ENCODE measurements at places on chromosomes 2 and 18.

DNA sequence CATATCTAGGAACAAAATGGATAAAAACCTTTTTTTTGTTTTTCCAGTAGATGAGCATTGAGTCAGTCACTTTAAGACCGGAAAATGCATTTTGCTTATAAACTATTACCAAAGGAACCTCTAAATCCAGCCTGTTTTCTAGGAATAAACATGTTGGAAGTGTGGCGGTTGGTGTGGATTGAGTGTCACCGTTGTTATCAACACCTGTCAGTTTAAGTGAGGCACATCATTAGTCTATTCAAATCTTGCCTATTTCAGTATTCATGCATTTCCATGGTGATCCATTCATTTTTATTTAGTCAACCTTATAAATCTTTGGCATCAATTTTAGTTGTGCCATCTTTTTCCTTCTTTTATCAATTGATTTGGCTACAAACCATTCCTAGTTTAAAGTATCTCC is 3.3 kb downstream of the KLHL29 start:
- DNase-seq = no peak

GRCh38 chr2:149622343-149622742 is 34.8 kb upstream of the MMADHC start:
- DNase-seq = no peak

- peak; percentile 89 for DNase-seq
Observed at GRCh38 chr2:96832754-96833507, 10.9 kb downstream of the ANKRD23 start.

DNA sequence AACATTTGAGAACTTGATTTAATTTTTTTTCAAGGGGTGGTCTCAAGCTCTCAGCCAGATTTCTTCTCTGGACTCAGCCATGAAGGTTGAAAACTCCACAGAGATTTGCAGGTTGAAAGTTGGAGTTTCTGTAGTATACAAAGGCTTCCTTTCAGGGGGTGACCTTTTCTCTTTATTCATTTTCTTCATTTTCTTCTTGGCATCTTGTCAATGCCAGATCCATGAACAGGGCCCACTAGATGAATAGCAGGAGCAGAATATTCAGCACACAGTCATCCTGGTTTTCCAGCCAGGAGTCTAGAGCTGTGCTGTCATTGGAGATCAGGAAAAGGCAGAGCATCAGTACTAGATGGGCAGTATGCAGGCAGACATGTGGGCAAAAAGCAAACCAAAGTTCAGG is 62.0 kb downstream of the INSIG2 start:
- no peak for DNase-seq
